ENCODE measurements at places on chromosomes 16 and 17.

GRCh38 chr16:28014851-28015250 lies 48.7 kb downstream of the GSG1L start:
- no peak for DNase-seq

DNA sequence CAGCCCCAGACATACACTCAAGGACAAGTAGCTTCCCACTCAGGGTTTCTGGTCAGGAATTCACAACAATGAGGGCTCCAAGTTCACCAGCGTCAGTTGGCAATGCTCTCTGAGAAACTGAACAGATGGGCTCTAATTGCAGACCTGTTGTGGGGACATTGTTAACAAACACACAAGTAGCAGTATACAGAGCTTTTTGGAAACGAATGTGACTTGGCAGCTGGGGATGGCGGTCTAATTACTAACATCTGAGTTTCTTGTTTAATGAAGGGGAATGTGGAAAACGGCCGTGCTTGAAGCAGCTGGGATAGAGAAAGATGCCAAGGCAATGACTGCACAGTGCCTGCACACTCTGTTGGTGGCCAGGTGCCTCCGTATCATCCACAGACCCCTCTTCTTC lies 316.1 kb upstream of the IRX3 start:
- DNase-seq = peak; percentile 97

- DNase-seq = no peak
Observed at GRCh38 chr17:39281806-39282205, 56.1 kb upstream of the STAC2 start.

DNA sequence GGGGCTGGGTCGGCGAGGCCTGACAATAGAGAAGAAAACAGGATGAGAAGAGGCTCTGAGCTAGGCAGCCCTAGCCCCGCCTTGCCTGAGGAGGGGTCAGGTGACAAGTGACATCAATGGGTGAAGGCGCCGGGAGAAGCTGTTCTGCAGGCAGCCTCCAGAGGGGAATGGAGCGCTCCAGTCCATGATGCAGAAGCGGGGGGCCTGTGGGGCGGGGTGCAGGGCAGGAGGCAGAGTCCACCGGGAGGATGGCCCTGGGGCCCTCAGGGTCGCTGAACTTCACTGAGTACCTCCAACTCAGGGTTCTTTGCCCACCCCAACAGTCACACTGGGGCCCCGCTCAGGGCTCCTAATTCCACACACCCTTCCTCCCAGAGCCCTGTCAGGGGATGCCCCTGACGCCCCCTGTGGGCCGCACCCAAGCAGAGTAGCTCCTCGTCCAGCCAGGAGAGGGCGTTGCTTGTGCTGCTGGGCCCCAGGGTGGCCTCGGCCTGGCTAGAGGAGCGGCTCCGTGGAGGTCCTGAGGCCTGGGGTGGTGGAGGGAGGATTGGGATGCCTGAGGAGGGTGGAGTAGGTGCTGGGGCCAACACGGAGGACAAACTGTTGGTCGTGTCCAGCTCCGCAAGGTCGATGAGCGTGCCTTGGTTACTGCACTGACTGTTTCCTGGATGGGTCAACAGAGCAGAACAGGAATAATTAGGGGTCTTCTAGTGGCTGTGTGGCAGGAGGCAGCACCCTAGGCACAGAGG lies 20.8 kb downstream of the GGA3 start:
- DNase-seq = peak; percentile 43

DNA sequence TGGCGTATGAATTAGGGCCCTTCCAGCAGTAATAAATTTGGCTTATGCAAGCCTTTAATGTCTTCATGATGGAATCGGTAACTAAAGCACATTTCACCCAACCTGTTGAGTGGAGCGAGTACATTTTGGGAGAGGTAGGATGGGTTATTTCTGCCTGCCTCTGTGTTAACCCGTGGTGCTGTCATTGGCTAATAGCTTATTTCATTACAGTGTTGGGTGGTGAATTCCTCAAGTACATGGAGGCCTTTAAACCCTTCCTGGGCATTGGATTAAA lies 17.8 kb upstream of the TBKBP1 start:
- DNase-seq = no peak

GRCh38 chr17:36089339-36089865 lies 541 bp downstream of the CCL3 start:
- no peak for DNase-seq

DNA sequence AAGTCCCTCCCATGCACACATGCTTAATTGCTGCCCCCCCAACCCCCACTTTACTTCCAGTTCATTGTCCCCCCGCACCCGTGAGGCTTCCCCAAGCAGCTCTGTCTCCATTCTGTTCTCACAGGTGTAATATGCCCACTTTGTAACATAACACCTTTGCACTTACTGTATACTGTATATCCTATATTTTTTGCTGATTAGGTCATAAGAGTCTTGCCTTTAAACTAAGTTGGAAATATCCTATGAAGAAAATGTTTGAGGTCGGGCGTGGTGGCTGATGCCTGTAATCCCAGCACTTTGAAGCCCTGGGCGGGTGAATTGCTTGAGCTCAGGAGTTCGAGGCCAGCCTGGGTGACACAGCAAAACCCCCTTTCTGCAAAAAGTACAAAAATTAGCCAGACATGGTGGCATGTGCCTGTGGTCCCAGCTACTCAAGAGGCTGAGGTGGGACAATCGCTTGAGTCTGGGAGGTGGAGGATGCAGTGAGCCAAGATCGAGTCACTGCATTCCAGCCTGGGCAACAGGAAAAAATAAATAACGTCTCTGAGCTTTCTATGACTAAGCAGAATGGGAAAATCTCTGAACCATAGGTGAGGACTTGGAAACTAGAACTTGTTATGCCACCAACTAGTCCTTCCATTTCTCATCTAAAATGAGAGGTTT lies 76.1 kb downstream of the TNRC6C start:
- no peak for DNase-seq

DNA sequence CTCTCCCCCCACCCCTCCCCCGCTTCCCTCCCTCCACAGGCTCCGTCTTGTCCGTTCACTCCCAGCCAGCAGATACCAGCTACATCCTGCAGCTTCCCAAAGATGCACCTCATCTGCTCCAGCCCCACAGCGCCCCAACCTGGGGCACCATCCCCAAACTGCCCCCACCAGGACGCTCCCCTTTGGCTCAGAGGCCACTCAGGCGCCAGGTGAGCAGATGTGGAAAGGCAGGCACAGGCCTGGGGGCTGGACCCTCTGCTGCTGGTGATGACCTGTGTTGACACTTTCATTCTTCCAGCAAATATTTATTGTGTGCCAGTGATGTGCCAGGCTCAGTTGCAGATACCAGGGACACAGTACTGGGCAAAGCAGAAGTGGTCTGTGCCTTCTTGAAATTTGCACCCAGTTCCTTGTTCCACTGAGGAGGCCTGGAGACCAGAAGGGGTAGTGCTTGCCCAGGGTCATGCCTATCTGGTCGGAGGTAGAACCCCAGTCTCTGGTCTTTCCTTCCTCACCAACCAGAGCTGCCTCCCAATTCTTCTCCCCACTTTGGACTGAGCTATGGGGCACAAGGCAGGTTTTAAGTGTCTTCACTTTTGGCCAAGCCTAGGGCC lies 10.3 kb upstream of the ABCC3 start:
- no peak for DNase-seq

DNA sequence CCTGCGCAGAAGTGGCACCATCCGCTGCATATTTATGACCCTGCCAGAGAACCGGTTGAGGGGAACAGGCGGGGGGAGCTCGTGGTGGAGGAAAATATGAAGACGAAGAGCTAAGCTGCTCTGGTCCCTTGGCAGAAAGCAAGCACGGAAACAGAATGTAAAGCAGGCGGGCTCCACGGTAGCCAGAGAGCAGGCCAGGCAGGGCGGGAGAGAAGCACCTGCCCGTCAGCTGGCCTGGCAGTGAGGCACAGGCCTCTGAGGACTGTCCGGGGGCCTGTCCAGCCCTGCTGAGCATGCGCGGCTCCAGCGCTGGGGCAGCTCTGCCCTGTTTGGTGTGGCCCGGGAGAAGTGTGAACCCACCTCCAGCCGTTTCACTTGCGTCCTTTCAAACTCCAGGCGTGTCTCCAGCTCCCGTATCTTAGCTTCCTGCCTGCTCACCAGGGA lies 46.7 kb downstream of the PIPOX start:
- peak; percentile 52 for DNase-seq

DNA sequence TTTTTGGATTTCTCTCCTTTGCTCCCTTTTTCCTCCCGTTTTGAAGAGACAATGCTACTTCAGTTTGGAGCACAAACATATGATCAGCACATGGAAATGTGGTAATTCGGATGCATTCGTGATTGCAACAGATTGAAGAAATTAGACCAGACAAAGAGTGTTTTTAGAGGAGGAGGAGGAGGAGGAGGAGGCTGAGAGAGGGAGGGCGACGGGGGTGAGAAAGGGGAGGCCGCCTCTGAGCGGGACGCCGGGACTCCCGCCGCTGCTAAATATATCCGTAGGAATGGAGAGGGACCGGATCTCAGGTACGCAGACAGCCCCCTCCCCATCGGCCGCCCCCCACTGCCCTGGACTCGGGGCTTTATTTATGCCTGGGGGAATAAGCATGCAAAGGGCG lies 179.3 kb downstream of the SEC14L1 start:
- DNase-seq = no peak

DNA sequence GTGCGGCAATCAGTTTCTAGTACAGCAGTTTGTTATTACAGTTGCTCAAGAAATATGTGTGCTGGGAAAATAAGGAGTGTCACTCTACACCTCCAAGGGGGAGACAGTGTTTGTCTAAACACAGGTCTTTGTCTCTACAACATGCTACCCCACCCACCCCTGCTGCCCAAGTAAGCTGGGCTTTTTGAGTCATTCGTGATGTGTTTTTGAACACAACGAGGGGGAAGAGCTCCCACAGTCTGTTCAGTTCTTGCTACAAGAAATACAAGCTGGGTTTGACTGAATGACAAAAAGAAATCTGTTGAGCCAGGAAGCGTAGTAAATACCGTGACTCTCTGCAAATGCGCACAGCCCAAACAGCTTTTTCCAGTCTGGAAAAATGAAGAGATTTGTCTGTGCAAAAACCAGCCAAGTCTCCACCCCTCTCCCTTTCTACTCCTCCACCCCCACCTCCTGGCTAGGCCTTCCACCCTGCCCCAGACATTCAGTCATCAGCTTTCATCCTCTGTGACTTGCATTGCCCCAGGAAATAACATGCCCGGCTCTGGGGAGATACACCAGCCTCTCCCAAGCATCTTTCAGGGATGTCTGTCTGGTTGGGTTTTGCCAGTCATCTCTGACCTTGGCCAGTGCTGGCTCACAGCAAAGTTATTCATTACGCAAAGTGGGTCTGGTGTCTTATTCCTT lies 25.7 kb downstream of the CHD9 start:
- no peak for DNase-seq

DNA sequence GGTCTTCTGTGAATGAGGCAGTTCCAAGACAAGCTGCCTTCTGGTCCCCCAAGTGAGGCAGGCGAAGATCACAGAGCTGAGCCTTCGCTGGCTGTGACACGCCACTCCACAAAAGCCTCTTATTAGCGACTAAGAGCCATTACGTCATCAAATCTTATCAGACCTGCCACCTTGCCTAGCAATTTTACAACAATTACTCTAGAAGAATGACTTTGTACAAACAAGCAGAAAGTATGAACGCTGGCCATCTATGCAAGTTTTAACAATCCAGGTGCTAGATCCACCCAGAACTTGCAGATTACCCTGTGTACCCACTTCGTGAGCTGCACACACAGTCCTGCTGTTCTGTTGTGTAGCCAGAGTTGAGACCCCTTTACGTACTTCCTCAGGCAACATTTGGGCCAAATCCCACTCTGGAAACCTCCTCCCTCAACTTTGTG lies 3.8 kb upstream of the ICAM2 start:
- DNase-seq = no peak

GRCh38 chr17:1724869-1725641 lies 551 bp downstream of the WDR81 start:
- peak; percentile 19 for DNase-seq

DNA sequence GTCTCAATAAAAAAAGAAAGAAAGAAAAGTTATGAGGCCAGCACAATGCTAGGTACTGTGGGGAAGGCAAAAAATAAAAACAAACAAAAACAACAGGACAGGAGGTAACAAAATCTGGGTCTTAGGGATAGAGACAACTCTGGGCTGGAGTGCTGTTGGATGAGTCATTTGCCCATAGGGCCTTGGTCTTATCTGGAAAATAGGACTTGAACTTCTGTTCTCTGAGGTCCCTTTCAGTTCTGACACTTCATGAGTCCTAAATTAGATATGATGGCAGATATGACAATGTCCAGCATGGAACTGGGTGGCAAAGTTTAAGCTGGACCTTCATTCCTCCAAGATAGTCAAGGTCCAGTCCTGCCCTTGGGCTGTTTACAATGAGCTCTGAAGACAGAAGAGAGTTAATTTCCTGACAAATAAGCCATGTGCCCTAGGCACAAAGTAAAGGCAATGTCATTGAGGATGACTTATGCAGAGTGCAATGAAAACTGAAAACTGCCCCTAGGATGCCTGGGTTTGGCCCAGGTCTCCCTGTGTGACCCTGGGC lies 8.9 kb upstream of the HDAC5 start:
- no peak for DNase-seq

GRCh38 chr16:62068747-62069146 lies 32.5 kb upstream of the CDH8 start:
- no peak for DNase-seq

DNA sequence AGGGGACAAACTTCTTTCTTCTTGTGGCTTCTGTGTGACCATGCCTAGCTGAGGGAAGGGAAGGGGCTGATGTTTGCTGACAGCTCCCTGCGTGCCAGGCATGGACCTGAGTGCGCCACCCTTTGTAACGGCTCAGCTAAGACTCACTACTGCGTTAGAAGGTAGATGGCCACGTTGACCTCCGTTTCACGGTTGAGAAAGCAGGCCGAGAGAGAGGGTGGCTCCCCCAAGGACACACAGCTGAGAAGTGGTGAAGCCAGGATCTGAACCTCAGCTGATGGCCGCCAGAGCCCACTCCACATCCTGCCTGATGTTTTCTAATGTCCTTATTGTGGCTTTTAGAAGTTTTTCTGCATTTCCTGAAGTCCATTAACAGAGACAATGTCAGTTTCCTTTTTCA lies 45.1 kb downstream of the RGS9 start:
- DNase-seq = no peak

DNA sequence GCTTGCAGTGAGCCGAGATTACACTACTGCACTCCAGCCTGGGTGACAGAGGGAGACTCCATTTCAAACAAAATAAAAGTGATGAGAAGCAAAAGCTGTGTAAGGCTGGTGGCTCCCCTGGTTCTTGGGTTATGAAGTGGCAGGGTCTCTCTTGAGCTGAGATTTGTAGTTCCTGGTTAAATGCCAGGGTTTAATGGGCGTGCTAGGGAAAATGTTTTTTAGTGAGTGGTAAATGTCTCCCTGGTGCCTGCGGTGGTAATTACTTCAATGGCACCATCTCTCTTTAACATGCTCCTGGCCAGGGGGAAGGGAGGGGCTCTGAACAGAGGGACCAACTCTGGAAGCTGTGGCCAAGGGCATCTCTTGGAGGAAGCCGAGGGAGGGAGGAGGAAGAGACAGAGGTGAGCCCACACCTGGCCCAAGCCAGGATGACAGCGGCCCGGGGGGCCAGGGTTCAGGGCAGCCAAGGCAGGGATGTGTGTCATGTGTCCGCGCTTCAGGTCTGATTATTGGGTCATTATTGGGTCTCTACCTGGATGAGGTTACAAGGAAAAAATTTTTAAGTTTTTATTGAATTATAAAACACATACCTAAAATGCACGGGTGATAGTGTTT lies 17.8 kb upstream of the RPL38 start:
- DNase-seq = no peak

- no peak for DNase-seq
Observed at GRCh38 chr16:48136547-48137360, 19.0 kb downstream of the ABCC12 start.

Data from NCI-H524 (cell line).